ENCODE measurements at places on chromosomes 2 and 18. TPM values are rescaled to one million over a fixed set of nuclear protein-coding genes. Genes with fewer than 3 reads are reported as not detected.

Gene BMP10
- total RNA-seq = 1.4 TPM

Gene FHOD3
- total RNA-seq = 1.9 TPM

Gene SEH1L
- 41.5 TPM for total RNA-seq

Gene CRYGD
- total RNA-seq = not detected

Gene MAL
- 21.2 TPM for total RNA-seq

Gene ARHGAP28
- 15.7 TPM for total RNA-seq

Gene TLX2
- total RNA-seq = not detected

DNA sequence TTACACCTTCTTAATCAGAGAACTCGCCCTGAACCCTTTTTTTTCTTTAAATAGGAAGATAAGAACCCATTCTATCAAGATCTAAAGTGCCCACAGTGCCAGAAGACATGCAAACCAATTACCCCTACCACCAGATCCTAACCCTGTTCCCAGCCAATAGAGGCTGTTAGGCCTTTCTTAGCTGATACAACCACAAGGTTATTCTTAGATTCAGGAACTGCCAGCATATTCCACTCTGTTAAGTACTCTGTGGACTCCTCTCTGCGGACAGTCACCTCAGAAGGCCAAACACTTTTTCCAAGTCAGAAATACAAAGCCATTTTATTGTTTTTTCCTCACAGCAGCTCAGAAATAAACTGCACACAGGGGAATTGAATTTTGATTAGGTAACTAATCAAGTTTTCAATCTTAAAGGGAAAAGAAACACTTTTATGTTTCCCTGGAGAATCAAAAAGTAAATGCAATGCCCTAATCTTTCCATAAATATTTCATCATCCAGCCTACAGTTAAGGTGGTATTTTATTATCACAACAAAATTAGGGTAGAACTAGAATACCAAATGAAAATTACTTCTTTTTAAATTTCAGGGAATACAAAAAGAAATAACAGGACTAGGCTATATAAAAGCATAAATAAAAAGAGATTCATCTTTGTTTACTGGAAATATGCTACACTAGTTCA, 111.4 kb downstream of the NBAS start:
- no peak for DNase-seq

- no peak for DNase-seq
Observed at GRCh38 chr2:10086950-10087349, 6.7 kb upstream of the CYS1 start.

GRCh38 chr18:62981566-62981965, 266.2 kb downstream of the PHLPP1 start:
- DNase-seq = no peak

- no peak for DNase-seq
Observed at GRCh38 chr2:20139407-20140172, 85.3 kb downstream of the SDC1 start.

DNA sequence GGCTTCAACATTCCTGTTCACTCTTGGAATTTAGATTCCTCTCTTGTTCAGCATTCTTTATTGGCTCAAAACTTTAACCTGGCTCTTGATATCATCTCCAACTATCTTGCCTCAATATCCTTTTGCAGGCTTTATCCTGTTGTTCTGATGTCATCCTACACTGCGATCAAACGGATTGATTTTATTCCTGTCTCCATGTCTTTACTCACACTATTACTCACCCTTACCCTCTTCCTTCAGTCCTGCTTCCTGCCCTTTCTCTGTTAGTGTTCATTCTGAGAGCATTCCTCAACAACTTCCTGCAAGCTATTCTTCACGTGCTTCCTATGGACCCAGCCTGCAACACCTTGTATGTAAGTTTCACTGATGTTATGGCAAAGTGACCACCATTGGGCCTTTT, 264.7 kb downstream of the RNF152 start:
- no peak for DNase-seq

DNA sequence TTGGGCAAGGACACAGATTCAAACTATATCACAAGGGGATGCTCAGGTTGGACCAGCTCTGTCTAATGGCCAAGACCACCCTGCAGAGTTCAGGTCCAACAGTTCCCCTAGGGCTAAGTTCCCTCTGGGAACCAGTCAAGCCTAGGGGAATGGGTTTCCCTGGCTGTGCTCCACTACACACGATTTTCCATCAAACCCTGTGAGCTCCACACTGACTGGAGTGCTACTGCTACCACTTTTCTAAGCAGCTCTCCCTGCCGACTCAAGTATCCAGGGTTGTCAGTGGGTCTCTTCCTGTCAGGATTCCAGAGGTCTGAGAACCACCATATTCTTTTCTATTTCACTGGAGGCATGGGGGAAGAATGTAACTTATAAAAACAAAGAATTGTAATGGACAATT, 280.4 kb upstream of the COL3A1 start:
- DNase-seq = no peak

GRCh38 chr2:128288781-128289180, 29.9 kb downstream of the HS6ST1 start:
- no peak for DNase-seq

- DNase-seq = no peak
Observed at GRCh38 chr2:27281855-27282559, at the start of gene TRIM54. Gene TRIM54 (plus strand): TSS chr2:27282429. CDS start chr2:27282732, 303 bp downstream.

- no peak for DNase-seq
Observed at GRCh38 chr2:211035548-211036185, 479.3 kb downstream of the CPS1 start.

DNA sequence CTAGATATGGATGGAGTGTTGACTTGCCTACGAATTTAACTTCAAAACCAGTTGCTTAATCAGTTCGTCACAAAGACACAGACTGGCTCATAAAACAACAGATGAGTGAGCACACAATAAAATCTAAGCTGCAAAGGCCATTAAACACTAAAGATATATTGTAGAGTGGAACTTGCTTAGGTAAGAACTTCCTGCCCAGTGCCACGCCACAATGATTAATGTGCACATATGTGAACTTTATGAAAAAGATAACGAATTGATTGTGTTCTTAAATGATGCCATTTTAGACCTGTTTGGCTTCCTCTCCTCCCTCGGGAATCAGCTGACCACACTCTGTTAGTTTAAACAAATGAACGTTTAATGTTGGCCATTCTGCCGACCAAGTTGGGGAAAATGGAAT, 2031.3 kb upstream of the CELF4 start:
- DNase-seq = no peak

DNA sequence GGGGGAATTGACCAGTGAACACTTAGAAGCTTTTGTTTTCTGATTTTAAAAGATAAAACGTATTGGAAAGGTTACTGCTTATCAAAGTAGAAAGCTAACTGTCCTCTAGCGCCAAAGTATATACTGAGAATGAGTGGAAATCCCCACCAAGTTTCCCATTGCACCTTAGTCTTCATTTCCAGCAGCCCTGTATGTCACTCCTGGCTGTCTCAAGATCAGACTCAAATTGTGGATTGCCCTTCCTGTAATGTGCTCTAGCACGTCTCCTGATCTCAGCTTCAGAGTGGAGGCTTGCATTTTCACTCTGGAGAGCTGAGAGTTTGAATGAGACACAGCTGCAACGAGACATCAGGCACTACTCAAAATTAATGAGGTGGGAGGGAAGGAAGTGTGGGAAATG, 26.6 kb downstream of the MFF start:
- DNase-seq = no peak

DNA sequence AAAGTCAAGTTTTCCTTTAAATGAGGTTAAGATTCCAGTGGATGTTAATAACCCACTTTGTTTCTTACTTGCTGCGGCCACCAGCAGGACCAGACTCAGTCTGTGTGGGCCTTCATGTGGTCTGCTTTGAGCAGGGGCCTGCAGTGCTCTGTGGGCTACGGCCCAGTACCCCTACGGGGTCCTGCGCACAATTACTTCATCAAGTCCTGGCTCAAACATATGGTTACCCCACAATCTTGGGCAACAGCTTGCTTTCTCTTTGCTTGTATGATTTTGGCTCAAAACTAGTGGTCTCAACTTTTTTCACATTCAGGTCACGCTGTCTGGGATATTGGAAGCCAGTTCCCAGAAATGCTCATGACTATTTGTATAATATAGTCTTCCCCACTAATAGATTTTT, 64.2 kb downstream of the PTPN2 start:
- no peak for DNase-seq

DNA sequence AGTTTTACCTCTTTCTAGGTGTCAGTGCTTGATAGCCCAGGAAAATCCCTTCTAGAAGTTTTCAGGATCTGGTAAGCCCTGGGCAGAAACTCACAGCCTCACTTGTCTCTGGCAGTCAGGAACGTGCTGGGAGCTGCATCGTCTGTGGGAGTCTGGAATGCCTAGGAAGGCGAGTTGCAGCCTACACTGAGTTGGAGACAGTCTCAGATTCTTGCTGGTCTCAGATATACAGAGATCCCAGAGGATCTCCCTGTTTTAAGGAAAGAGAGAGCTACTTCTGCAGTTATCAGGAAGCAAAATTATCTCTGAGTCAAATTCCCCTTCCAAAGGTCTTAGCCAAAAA, 104.4 kb upstream of the CDC42EP3 start:
- no peak for DNase-seq

DNA sequence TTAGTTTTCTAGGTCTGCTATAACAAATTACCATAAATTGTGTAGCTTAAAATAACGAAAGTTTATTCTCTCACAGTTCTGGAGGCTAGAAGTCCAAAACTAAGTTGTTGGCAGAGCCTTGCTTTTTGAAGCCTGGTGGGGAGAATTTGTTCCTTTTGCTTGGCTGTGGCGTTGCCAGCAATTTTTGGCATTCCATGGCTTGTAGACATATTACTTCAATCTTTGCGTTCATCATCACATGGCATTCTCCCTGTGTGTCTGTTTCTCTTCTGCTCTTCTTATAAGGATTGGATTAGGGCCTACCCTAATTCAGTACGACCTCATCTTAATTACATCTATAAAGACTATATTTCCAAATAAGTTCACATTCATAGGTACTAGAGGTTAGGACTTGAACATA, 217.7 kb downstream of the MBD5 start:
- DNase-seq = no peak

DNA sequence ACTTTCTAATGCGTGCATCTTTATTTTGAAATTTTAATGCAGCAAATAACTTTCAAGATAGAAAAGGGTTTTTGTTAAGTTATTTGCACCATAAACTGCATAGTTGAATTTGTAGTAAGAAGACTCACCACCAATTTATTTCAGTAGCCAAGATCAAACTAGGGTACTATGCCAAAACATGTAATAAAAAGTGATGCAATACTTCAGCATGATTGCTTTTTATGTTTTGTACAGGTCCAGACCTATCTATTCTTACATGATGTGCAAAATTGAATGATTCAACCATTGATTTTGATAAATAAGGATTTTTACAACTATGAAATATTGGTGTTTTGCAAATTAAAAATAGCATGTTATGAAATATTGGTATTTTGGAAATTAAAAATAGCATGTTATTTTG, 26.7 kb downstream of the AGPS start:
- no peak for DNase-seq

GRCh38 chr2:4762951-4763376, 929.2 kb upstream of the SOX11 start:
- no peak for DNase-seq

DNA sequence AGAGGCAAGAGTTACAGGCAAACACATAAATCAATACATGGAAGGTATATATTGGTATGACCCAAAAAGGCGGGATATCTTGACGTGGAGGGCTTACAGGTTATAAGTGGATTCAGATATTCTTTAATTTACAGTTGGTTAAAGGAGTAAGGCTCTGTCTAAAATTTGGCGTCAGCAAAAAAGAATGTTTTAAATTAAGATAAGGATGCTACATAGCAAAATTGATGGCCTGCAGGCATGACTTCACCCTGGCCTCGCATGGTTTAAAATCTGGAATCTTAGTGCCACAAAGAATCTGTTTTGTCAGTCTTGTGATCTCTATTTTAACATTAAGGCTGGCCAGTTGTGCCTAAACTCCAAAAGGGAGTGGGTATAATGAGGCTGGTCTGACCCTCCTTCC, 58.4 kb upstream of the REL start:
- no peak for DNase-seq

DNA sequence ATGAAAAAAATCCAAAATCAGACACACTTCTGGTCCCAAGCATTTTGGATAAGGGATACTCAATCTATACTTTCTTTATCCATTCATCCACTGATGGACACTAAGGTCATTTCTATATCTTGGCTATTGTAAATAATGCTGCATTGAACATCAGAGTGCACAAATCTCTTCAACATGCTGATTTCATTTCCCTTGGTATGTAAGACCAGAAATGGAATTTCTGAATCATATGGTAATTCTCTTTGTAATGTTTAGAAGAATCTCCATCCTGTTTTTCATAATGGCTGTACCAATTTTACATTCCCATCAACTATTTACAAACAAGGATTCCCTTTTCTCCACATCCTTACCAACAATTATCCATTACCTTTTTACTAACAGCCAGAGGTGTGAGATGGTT, 33.7 kb upstream of the MCM6 start:
- DNase-seq = no peak

- no peak for DNase-seq
Observed at GRCh38 chr2:162711832-162712540, 126.6 kb downstream of the KCNH7 start.

DNA sequence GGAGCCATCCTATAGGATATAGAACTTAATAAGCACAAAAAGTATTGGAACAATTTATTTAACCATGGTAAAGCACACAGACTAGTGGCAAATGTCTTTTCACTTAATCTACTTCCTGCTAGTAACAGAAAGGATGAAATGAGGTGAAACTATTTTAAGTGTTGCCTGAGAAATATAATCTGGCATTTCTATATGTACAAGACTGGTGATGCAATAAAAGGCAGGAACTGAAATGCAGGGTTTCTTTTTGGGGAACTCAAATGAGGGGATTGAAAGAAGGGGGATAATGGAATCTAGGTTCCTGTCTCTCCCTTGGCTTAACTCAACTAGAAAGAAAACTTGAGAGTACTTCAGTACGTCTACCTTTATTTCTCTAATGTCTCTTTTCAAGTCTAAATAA, 122.3 kb downstream of the MEMO1 start:
- no peak for DNase-seq

GRCh38 chr18:23209796-23210195, 74.5 kb downstream of the CABLES1 start:
- no peak for DNase-seq

- no peak for DNase-seq
Observed at GRCh38 chr2:19617257-19617848, 258.9 kb upstream of the OSR1 start.

All from upper lobe of right lung (tissue), 1 donor.